RWPE2 (cell line): ENCODE measurements at places on chromosomes 11 and 22.
A peak's percentile ranks its signal among the peaks of the same experiment; 100 is the strongest.

- peak overlapping the region; percentile 37 for H3K27ac ChIP-seq
- no peak overlapping the region for H3K4me3 ChIP-seq
- H3K27me3 ChIP-seq = no peaks in the 10 kb centered on the region
- H3K4me1 ChIP-seq = peaks cover 21% of the 10 kb centered on the region
- no peaks in the 10 kb centered on the region for H3K36me3 ChIP-seq
Observed at GRCh38 chr22:40196628-40197360, 19.1 kb downstream of the TNRC6B start.

DNA sequence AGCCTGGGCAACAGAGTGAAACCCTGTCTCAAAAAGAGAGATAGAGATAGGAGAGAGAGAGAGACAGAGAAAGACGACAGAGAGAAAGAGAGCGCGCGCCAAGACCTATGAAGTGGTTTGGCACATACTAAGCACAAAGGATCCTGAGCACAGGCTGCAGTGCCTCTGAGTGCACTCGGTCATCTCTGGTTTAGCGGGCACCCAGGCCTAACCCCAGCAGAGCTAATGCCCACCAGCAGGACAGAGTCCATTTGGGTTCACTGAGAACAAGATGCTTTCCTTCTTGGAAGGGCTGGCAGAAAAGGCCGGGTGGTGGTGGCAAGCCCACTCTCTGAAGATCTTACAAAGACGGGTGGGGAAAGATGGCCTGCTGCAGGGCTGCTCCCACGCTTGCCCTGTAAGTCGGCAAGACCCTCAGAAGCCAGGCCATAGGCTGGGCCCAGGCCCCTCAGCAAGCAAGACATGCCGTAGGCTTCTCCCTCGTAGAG is 3.3 kb downstream of the SCARF2 start:
- no peaks in the 10 kb centered on the region for H3K27me3 ChIP-seq
- 0 out of 2 replicates have a peak, but pooled peaks cover 3% of the 10 kb centered on the region for H3K36me3 ChIP-seq
- H3K27ac ChIP-seq = no peak overlapping the region
- no peak overlapping the region for H3K4me3 ChIP-seq

GRCh38 chr22:31284281-31285155 is 7.8 kb downstream of the PIK3IP1 start:
- no peaks in the 10 kb centered on the region for H3K4me1 ChIP-seq
- peaks cover 5% of the 10 kb centered on the region for H3K36me3 ChIP-seq
- no peak overlapping the region for H3K4me3 ChIP-seq
- no peaks in the 10 kb centered on the region for H3K27me3 ChIP-seq

- H3K4me3 ChIP-seq = no peak overlapping the region
- H3K27ac ChIP-seq = no peak overlapping the region
- H3K27me3 ChIP-seq = no peaks in the 10 kb centered on the region
- no peak for DNase-seq
Observed at GRCh38 chr11:45056529-45056928, 89.9 kb upstream of the PRDM11 start.

- no peaks in the 10 kb centered on the region for H3K4me1 ChIP-seq
- no peaks in the 10 kb centered on the region for H3K27me3 ChIP-seq
- no peaks in the 10 kb centered on the region; the same call in 1 of the 2 replicates for H3K36me3 ChIP-seq
- no peak overlapping the region for H3K4me3 ChIP-seq
- DNase-seq = no peak
- no peak overlapping the region for H3K27ac ChIP-seq
Observed at GRCh38 chr22:40326905-40327735, 19.2 kb upstream of the ADSL start.

DNA sequence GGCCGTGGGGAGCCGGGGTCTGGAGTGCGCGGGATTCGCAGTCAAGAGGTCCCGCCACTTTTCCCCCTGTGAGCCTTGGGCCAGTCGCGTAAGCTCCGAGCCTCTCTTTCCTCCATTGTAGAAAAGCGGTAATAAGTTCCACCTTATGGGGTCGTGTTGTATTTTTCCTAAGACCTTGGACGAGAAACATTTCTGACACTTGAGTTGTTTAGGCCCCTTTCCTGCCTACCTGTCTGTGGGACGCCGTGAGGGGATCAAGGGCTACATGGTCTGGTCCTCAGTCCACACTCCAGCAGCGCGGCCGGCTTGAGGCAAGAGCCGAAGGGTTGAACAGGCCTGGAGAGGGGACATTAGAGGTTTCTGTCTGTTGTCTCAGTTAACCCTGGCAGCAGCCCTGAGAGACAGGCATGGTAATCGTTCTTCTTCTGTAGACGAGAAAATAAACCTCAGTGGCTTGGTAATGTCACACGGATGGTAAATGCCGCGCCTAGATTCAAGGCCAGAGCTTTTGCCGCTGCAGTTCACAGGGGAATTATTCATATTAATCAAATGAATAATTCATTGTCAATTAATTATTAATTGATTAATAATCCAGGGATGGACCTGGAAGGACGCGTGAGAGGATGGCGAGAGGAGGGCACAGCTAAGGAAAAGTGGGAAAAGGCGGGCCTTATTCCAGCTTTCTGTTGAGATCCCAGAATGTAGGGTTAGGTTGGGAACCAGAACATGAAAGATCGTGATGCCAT is 545 bp downstream of the FEN1 start:
- H3K4me1 ChIP-seq = peaks cover 10% of the 10 kb centered on the region
- H3K27me3 ChIP-seq = no peaks in the 10 kb centered on the region
- peaks cover 65% of the 10 kb centered on the region for H3K36me3 ChIP-seq
- H3K4me3 ChIP-seq = peak overlapping the region; percentile 66

- no peak for DNase-seq
- peaks cover 20% of the 10 kb centered on the region; the same call in 1 of the 2 replicates for H3K36me3 ChIP-seq
- H3K4me3 ChIP-seq = peak overlapping the region; percentile 88
- peak overlapping the region; percentile 66 for H3K27ac ChIP-seq
- H3K4me1 ChIP-seq = peaks cover 3% of the 10 kb centered on the region
Observed at GRCh38 chr11:45918962-45919675, 1.4 kb upstream of the PEX16 start.

GRCh38 chr11:131537196-131537595 is 166.8 kb downstream of the NTM start:
- H3K27ac ChIP-seq = no peak overlapping the region
- no peaks in the 10 kb centered on the region for H3K36me3 ChIP-seq
- DNase-seq = no peak
- peaks cover 13% of the 10 kb centered on the region for H3K27me3 ChIP-seq

DNA sequence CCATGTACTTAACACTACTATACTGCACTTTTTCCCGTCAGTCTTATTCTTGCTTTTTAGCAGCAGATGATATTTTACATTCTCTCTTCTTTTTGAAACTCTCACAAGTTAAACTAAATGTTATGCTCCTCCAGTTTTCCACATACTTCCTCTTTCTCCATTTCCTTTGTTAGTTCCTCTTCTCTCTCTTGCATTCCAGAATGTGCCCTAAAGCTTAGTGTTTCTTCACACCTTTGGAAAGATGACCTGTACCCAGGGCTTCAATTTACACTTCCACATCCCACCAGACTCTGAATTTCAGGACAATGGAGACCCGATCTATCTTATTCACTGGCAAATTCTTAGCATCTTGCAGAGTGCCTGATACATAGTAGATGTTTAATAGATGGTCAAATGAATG is 51.8 kb downstream of the APIP start:
- no peak overlapping the region for H3K27ac ChIP-seq
- no peaks in the 10 kb centered on the region for H3K27me3 ChIP-seq
- DNase-seq = no peak

- no peak overlapping the region for H3K27ac ChIP-seq
- no peaks in the 10 kb centered on the region for H3K4me1 ChIP-seq
- no peak for DNase-seq
- H3K4me3 ChIP-seq = no peak overlapping the region
- H3K27me3 ChIP-seq = no peaks in the 10 kb centered on the region
- no peaks in the 10 kb centered on the region for H3K36me3 ChIP-seq
Observed at GRCh38 chr11:84884836-84885235, 742.3 kb downstream of the DLG2 start.

DNA sequence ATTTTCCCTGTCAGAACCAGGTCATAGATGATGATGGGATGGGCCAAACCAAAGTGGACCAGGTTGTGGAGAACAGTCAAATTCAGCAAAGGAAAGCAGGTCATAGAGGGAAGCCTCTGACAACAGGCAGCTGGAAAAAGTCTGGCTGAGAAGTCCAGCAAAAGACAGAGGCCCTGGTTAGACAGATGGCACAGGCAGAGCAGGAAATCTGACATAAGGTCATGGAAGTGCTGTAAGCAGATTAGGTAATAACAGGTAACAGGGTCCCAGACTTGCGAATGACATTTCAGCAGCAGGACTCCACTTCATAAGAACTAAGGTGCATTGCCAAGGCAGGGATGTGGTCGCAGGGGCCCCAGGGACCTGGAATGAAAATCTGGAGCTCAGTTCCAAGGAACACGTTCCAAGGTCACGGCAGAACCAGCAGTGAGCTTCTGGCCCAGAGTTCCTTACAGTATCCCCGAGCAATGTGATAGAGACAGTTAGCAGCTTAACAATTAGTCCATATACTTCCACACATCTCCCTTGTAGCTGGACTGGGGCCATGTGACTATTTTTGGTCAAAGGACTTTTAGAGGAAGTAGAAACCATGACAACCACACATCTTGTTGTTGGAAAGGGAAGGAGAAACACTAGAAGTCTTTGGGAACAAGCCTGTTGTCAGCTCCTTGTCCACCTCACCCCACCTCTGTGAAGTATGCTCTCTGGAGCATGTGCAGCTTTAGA is 75.4 kb downstream of the ME3 start:
- no peak for DNase-seq
- no peak overlapping the region for H3K4me3 ChIP-seq
- peaks cover 37% of the 10 kb centered on the region for H3K4me1 ChIP-seq
- H3K27me3 ChIP-seq = no peaks in the 10 kb centered on the region

- H3K4me1 ChIP-seq = no peaks in the 10 kb centered on the region
- no peaks in the 10 kb centered on the region for H3K27me3 ChIP-seq
- H3K27ac ChIP-seq = no peak overlapping the region
- H3K4me3 ChIP-seq = no peak overlapping the region
- peaks cover 12% of the 10 kb centered on the region for H3K36me3 ChIP-seq
- no peak for DNase-seq
Observed at GRCh38 chr22:23718371-23719165, 27.8 kb downstream of the RGL4 start.

DNA sequence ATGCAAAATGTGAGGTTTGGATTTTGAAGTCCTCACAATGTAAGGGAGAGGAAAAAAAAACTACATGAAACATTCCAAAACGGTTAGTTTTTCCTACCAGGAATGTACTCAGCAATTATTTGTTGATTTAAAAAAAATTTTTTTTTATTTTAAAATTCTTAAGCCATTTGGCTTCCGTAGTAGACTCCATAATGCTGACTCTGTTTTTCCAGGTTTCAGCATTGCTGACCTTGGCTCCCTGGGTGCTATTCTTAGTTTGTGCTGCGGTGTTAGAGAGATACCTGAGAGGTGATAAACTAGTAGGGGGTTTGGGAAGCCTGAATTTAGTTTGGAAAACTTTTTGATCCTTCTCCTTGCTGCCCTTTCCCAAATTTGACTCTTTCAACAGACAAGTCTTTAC is 10.6 kb downstream of the STT3A start:
- no peak for DNase-seq
- H3K27ac ChIP-seq = no peak overlapping the region

GRCh38 chr11:22657101-22657694 is 9.2 kb upstream of the GAS2 start:
- DNase-seq = no peak
- H3K4me1 ChIP-seq = peaks cover 7% of the 10 kb centered on the region
- no peak overlapping the region for H3K4me3 ChIP-seq
- no peaks in the 10 kb centered on the region for H3K36me3 ChIP-seq

DNA sequence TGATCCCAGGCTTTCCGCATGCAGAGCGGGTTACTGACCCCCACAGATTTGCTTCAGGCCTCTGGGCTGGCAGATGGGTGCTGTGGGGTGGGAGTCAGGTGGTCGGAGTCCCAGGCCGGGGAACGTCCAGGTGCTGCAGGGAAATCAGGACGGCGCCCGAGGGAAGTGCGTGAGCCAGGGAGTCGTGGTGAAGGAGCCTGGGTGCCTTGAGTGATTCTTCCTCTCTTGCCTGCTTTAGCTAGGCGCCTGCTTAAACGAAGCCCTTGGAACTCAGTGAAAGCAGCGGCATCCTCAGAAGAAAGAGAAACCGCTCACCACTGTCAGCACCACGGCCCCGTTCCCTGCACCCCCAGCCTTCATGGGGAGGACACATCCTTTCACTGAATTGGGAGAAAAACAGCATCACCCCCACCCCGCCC is 455.6 kb downstream of the BRD1 start:
- H3K27me3 ChIP-seq = no peaks in the 10 kb centered on the region
- H3K4me3 ChIP-seq = no peak overlapping the region
- H3K36me3 ChIP-seq = no peaks in the 10 kb centered on the region

DNA sequence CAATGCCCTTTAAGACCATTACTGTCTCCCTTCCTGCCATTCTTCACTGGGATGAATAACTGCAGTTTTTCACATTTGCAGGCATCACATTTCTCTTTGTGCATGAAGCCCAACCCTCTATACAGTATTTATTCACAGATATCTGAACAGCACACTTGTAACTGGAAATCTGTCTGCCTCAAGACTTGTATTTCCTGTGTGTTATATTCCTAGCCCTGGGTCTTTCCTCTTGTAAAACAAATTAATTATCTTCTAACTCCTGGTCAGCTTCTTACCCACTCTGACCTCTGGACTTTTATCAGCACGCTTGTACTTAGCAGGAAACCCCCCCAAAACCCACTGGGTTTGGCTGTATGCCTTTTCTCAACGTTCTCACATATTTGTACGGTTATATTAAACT is 2.0 kb downstream of the CSRP3 start:
- no peaks in the 10 kb centered on the region for H3K36me3 ChIP-seq
- no peak overlapping the region for H3K27ac ChIP-seq
- H3K27me3 ChIP-seq = no peaks in the 10 kb centered on the region
- H3K4me3 ChIP-seq = no peak overlapping the region
- no peak for DNase-seq

DNA sequence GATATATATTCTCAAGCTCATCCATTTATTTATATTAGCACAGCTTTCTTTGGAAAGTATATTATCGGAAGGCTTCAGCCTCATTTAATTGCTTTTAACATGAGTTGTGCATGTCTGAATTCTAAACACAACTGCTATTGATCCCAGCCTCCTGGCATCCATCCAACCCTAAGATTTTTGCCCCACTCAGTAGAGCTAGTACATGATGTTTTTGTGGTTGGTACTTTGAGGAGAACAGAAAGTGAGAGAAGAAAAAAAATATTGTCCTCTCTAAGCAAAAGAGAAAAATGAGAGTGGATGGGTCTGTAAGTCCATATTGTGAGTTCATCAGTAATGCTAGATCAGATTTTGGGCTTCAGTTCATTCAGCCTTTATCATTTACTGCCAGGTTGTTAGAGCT is 198.7 kb downstream of the DDX10 start:
- no peaks in the 10 kb centered on the region for H3K27me3 ChIP-seq
- no peak for DNase-seq
- H3K36me3 ChIP-seq = no peaks in the 10 kb centered on the region

- H3K4me1 ChIP-seq = no peaks in the 10 kb centered on the region
- DNase-seq = no peak
- no peaks in the 10 kb centered on the region for H3K36me3 ChIP-seq
- H3K27ac ChIP-seq = no peak overlapping the region
- H3K27me3 ChIP-seq = no peaks in the 10 kb centered on the region
Observed at GRCh38 chr11:119539583-119539982, 116.6 kb upstream of the THY1 start.

DNA sequence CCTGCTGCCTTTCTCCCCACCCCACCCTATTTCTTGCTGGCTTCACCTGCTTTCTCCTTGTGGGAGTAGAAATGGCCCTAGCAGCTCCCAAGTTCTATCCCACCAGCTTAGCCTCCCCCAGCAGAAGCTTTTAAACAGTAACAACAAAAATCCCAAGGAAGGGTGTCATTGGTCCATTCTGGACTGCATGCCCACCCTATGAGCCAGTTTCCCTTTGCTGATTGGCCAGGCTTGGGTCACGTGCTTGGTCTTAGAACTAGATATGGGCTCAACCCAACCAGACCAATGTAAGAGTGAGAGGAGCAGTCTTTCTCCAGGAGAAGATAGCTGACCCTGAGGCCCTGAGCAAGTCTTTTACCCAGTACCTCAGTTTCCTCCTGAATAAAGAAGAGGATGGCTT is 2.3 kb downstream of the MTFP1 start:
- no peaks in the 10 kb centered on the region for H3K27me3 ChIP-seq
- H3K4me3 ChIP-seq = no peak overlapping the region
- peaks cover 5% of the 10 kb centered on the region for H3K4me1 ChIP-seq
